ENCODE measurements at places on chromosomes 13 and 19.
A peak's percentile ranks its signal among the peaks of the same experiment; 100 is the strongest.

- DNase-seq, result no peak
Observed at GRCh38 chr13:63840551-63841421, 2425.1 kb upstream of the PCDH20 start.

DNA sequence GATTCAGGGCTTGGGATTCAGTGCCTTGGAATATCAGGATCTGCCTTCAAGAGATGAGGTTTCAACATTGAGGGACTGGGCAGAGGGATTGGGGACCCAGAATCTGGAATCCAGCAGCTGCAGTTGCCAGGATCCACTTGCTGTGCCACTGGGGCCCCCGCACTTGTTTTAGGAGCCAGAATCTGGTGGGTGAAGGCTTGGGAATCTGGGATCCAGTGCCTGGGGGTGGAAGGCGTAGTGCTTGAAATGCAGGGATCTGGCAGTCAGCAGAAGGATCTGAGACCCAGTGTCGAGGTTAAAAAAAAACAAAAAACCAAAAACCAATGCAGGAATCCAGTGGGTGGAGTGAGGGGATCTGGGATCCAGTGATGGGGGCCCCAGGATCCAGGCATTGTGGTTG, 7.3 kb upstream of the SLC25A41 start:
- no peak for DNase-seq

DNA sequence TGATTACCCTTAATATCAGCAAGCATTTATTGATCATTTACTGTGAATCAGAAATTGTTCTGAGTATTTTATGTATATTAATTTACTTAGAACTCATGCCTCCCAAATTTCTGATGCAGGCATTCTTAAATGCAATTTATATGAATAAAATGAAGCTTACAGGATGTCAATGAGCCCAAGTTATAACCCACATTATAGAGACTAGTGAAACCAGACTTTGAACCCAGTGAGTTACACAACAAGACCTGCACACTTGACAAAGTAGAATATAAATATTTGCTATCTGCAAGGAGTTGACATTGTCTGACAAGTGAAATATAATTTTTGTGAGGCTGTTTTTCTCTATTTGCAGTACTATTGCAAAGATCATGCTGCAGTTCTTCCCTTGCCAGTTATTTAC, 656.0 kb downstream of the GPC5 start:
- DNase-seq, result no peak

GRCh38 chr19:20416661-20417060, 148.9 kb downstream of the ZNF737 start:
- DNase-seq, result no peak

GRCh38 chr13:110536006-110536693, 25.4 kb downstream of the RAB20 start:
- peak; percentile 62 for DNase-seq

DNA sequence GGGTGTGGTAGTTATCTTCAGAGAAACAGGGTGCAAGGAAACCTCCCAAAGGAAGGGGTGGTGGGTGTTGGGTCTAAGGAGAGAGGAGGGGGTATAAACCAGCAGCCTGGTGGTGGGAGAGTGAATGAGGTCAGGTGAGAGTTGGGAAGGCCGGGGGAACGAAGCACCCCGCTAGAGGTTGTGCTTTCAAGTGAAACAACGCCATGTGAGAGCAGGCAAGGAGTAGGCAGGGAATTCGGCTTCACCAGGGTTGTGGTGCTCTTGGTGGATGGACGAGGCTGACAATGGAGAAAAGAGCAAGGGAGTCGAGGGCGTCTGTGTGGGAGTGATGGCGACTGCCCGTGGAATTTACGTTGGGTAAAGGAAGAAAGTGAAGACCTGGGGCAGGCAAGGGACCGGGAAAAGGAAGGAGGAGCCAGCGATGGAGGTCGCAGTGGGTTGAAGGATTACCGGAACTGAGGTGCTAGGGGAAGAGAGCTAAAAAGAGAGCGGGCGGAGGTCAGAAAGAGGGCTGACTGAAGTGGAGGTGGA, 2.1 kb upstream of the MLNR start:
- DNase-seq, result no peak

- DNase-seq, result no peak
Observed at GRCh38 chr19:32022044-32022640, 323.3 kb upstream of the ZNF507 start.

- DNase-seq, result no peak
Observed at GRCh38 chr19:58252102-58252685, 23.5 kb downstream of the ZNF544 start.

DNA sequence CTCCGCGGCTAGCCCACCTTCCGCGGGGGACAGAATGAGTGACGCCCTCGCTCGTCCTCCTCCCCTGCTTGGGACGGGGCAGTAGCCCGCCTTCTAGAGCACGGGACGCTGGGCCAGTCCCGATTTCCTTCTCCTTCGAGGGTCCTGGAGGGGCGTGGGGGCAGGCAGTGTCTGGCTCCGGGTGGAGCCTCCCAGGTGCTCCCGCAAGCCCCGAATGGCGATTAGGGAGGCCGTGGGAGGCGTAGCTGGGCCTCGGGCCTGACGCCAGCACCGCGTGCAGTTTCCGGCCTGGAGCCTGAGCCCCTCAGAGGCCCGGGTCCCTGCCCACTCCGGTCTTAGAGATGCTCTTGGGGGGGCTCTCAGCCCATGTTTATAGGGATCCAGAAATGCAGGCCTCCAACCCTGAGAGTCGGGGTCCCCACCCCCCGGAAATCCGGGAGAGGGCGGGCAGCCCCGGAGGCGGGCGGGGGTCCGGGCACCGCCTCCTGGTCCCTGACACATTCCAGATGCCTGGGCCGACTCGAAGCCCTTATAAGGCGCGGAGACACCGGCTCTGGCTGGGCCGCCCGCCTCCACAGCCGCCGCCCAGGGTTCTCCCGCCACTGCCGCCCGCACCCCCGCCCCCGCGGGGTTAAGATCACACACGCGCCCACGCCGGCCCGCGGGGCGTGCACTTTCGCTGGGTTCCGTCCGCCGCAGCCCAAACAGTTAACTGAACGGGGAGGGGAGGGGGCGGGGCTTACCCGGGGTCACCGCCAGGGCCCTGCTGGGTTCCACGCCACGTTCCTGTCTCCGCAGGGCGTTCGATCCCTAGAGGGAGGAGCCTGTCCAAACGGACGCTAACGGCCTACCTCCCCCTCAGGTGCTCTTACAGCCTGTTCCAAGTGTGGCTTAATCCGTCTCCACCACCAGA, 1.5 kb downstream of the MYADM start:
- DNase-seq, result peak; percentile 66

GRCh38 chr19:39065928-39066327, 18.2 kb upstream of the ACP7 start:
- DNase-seq, result no peak

- DNase-seq, result no peak
Observed at GRCh38 chr19:40512473-40513344, 45.9 kb downstream of the SPTBN4 start.

GRCh38 chr19:42057846-42058245, 12.2 kb downstream of the GRIK5 start:
- DNase-seq, result no peak

GRCh38 chr19:33612928-33613619, 8.7 kb upstream of the CHST8 start:
- no peak for DNase-seq

GRCh38 chr13:48265217-48265815, 32.3 kb downstream of the ITM2B start:
- peak; percentile 15 for DNase-seq

GRCh38 chr13:76904507-76904906, 18.3 kb upstream of the KCTD12 start:
- no peak for DNase-seq

DNA sequence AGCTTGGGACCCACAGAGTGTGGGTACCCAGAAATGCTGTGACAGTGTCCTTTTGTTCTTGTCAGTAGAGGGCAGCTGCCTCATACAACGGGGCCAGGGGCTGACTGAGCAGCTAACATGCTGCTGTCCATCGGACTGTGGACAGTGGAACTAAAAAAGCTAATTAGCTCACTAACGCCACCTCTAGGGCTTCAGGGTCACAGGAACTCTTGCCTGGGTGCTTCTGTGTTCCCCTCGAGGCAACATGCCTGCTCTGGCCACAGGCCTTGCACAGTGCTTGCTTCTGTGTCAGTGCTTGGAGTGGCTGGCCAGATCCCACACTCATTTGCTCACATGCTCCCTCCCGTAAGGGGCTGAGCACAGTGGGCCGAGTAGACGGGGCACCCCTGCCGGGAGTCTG, 377.0 kb downstream of the OLFM4 start:
- DNase-seq, result no peak

- DNase-seq, result peak; percentile 85
Observed at GRCh38 chr19:13100031-13100588, 2.5 kb downstream of the LYL1 start.

- DNase-seq, result no peak
Observed at GRCh38 chr13:112510987-112511685, 76.8 kb downstream of the TUBGCP3 start.

DNA sequence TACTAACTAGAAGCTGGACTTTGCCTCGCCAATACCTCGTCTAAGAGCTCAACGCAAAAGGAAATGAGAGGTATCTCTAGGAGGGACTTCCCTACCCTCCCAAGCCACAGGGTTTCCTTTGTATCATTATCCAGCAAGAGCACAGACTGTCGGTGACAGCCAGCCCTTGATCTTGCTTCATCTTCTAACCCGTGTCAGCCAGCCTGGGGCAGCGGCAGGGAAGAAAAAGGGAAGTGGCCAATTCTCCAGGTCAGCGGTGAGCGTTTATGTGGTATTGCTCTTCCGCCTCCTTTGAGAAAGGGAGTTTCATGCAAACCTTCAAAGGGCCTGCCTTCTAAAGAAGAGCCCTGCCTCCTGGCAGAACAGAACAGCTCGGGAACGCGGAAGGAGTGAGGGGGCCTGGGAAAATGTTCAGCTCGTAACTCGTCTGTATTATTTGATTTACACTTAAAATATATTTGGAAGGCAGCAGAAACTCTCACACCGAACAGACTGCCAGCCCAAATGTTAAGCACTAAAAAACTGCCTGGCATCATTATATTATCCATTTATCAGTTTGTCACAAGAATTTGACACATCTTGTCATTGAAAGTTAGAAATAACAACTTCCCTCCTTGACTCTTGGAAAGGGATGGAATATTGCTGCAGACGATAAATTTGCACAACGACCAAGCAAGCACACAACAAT, 41.8 kb downstream of the EFNB2 start:
- no peak for DNase-seq

DNA sequence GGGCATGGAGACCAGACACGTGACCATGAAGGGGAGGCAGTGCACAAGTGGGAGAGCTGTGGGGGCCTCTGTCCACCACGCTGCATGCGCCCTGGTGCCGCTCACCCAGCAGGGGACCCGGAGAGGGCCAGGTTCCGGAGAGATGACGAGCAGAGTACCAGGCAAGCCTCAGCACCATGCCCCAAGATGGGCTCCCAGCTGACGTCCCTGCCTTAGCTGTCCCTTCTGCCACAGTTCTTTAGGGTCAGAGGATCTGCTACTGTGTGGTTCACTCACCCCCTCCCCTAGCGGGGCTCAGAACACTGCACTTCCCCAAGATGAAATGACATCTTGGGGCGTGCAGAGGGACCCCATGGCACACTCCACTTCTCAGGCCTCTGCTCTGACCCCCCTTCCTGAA, 9.6 kb upstream of the PRKD2 start:
- no peak for DNase-seq

DNA sequence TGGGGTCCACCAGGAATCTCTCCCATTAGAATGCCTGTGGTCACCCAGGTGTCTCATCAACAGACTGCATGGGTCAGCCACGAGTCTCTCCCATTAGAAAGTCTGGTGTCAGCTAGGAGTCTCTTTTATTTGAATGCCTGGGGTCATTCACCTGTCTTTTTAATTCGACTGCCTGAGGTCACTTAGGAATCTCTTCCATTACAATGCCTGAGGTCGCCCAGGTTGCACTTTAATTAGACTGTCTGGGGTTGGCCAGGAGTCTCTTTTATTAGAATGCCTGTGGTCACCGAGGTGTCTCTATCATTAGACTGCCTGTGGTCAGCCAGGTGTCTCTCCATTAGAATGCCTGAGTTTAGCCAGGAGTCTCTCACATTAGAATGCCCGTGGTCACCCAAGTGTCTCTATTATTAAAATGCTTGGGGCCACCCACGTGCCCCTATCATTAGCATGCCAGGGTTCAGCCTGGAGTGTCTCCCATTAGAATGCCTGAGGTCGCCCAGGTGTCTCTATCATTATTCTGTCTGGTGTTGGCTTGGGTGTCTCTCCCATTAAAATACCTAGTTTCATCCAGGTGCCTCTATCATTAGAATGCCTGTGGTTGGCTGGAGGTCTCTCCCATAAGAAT, 1474.3 kb downstream of the UQCRFS1 start:
- DNase-seq, result no peak

DNA sequence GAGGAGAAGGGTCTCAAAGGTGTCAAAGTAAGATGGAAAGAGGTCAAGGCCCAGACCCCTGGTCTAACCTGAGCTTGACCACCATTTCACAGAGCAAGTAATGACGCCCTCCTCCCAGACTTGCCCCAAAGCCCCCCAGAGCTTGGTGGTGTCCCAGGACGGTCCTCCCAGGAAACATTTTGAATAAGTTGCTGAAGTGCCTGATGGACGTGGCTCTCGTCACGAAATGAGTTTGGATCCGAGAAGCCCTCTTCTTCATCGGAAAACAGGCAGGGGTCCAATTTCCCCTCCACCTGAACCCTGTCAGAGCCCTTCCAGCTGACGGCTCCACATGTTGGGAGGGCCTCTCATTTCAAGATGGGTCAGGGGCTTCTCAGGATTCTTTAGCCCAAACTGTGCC, 54.5 kb upstream of the TPM4 start:
- DNase-seq, result no peak

Measured in CD4-positive, alpha-beta T cell (primary cell).